ENCODE measurements at places on chromosomes 3 and 15.

- H3K4me3 ChIP-seq: no peak overlapping the region
- H3K36me3 ChIP-seq: no peaks in the 10 kb centered on the region
- no peaks in the 10 kb centered on the region for H3K4me1 ChIP-seq
- H3K27ac ChIP-seq: no peak overlapping the region
- no peak for DNase-seq
- H3K27me3 ChIP-seq: no peaks in the 10 kb centered on the region
Observed at GRCh38 chr3:21894459-21895340, 143.7 kb upstream of the ZNF385D start.

- H3K27ac ChIP-seq: no peak overlapping the region
- H3K36me3 ChIP-seq: no peaks in the 10 kb centered on the region
- no peaks in the 10 kb centered on the region for H3K27me3 ChIP-seq
Observed at GRCh38 chr3:133058243-133058642, 20.1 kb downstream of the TMEM108 start.

DNA sequence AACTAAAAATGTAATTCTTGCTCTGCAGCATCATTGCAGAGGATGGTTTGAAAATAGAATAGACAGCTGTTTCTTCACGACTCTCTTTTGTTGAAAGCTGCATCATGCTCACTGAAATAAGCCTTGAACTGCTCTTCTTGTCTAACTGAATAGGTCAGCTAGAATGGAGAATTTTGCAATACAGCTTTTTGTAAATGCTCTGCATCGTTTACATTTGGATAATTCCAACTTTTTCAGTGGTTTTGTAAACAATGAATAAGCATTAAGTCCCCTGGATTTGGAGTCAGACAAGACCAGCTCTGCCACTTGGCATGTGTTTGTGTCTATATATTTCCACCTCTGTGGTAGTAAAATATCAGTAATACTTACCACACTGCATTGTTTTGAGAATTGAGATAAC lies 95.2 kb downstream of the PLSCR2 start:
- H3K36me3 ChIP-seq: no peaks in the 10 kb centered on the region
- no peaks in the 10 kb centered on the region for H3K4me1 ChIP-seq
- no peaks in the 10 kb centered on the region for H3K27me3 ChIP-seq
- no peak for DNase-seq
- no peak overlapping the region for H3K4me3 ChIP-seq

GRCh38 chr15:41474436-41474835 lies 19.2 kb upstream of the ITPKA start:
- no peak overlapping the region for H3K4me3 ChIP-seq
- H3K4me1 ChIP-seq: no peaks in the 10 kb centered on the region
- no peaks in the 10 kb centered on the region for H3K27me3 ChIP-seq
- H3K27ac ChIP-seq: no peak overlapping the region
- no peak for DNase-seq

GRCh38 chr3:59069838-59070237 lies 20.0 kb upstream of the CFAP20DC start:
- no peak for DNase-seq
- H3K27ac ChIP-seq: no peak overlapping the region
- H3K4me1 ChIP-seq: no peaks in the 10 kb centered on the region

- H3K4me1 ChIP-seq: peaks cover 1% of the 10 kb centered on the region
- H3K27ac ChIP-seq: no peak overlapping the region
- no peaks in the 10 kb centered on the region for H3K27me3 ChIP-seq
- no peak overlapping the region for H3K4me3 ChIP-seq
- DNase-seq: no peak
Observed at GRCh38 chr3:123789760-123790159, 94.4 kb downstream of the MYLK start.

GRCh38 chr3:40718681-40719080 lies 193.9 kb downstream of the ZNF621 start:
- H3K27ac ChIP-seq: no peak overlapping the region
- no peak for DNase-seq
- no peaks in the 10 kb centered on the region for H3K36me3 ChIP-seq
- H3K4me1 ChIP-seq: no peaks in the 10 kb centered on the region

GRCh38 chr15:35173444-35174118 lies 88.5 kb upstream of the NANOGP8 start:
- H3K27me3 ChIP-seq: no peaks in the 10 kb centered on the region
- no peak overlapping the region for H3K27ac ChIP-seq
- no peaks in the 10 kb centered on the region for H3K36me3 ChIP-seq
- DNase-seq: no peak
- no peak overlapping the region for H3K4me3 ChIP-seq

- no peak overlapping the region for H3K4me3 ChIP-seq
- H3K36me3 ChIP-seq: no peaks in the 10 kb centered on the region
- no peaks in the 10 kb centered on the region for H3K27me3 ChIP-seq
- H3K27ac ChIP-seq: no peak overlapping the region
- DNase-seq: peak; percentile 37
- peaks cover 6% of the 10 kb centered on the region for H3K4me1 ChIP-seq
Observed at GRCh38 chr3:127162947-127163645, 29.8 kb upstream of the PRR23E start.

GRCh38 chr3:98644168-98644567 lies 50.8 kb upstream of the CPOX start:
- H3K27me3 ChIP-seq: no peaks in the 10 kb centered on the region
- DNase-seq: no peak

GRCh38 chr15:98722209-98722608 lies 73.9 kb downstream of the IGF1R start:
- no peaks in the 10 kb centered on the region for H3K27me3 ChIP-seq
- H3K36me3 ChIP-seq: 0 out of 2 replicates have a peak, but pooled peaks cover 2% of the 10 kb centered on the region
- peaks cover 21% of the 10 kb centered on the region for H3K4me1 ChIP-seq
- no peak overlapping the region for H3K4me3 ChIP-seq

DNA sequence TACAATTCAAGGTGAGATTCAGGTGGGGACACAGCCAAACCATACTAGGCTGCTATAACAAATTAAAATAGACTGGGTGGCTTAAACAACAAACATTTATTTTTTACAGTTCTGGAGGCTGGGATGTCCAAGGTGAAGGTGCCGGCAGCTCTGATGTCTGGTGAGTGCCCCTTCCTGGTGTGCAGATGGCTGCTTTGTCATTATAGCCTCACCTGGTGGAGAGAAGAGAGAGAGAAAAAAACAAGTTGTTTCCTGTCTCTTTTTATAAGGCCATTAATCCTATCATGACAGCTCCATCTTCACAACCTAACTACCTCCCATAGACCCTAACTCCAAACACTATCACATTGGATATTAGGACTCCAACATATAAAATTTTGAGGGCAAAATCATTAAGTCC lies 279.7 kb downstream of the ZIC1 start:
- no peak overlapping the region for H3K4me3 ChIP-seq
- H3K36me3 ChIP-seq: no peaks in the 10 kb centered on the region
- H3K4me1 ChIP-seq: no peaks in the 10 kb centered on the region

DNA sequence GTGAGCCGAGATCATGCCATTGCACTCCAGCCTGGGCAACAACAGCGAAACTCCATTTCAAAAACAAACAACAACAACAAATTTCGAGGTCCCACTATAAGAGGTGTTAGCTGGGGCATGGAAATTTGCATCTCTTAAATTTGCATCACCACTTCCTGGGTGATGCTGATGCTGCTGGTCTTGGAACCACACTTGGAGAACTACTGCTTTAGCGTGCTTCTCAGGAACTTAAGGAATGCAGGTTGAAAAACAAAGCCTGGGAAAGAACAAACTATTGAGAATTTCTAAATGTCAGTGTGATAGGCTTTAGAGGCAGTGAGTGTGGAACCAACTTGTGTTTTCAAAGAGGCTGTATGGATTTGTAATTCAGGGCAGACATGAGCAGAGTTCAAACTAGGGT lies 858.4 kb upstream of the ARPP21 start:
- H3K4me1 ChIP-seq: no peaks in the 10 kb centered on the region
- no peaks in the 10 kb centered on the region for H3K36me3 ChIP-seq
- no peak overlapping the region for H3K4me3 ChIP-seq
- H3K27ac ChIP-seq: no peak overlapping the region
- no peaks in the 10 kb centered on the region for H3K27me3 ChIP-seq

GRCh38 chr3:28268989-28269388 lies 27.6 kb downstream of the CMC1 start:
- H3K27me3 ChIP-seq: no peaks in the 10 kb centered on the region
- no peak for DNase-seq
- no peaks in the 10 kb centered on the region for H3K36me3 ChIP-seq
- H3K27ac ChIP-seq: no peak overlapping the region
- no peaks in the 10 kb centered on the region for H3K4me1 ChIP-seq

- no peaks in the 10 kb centered on the region for H3K27me3 ChIP-seq
- no peaks in the 10 kb centered on the region for H3K4me1 ChIP-seq
- no peak overlapping the region for H3K27ac ChIP-seq
- H3K4me3 ChIP-seq: no peak overlapping the region
Observed at GRCh38 chr3:140187028-140187427, 252.0 kb downstream of the CLSTN2 start.

- H3K27me3 ChIP-seq: no peaks in the 10 kb centered on the region
- no peak overlapping the region for H3K4me3 ChIP-seq
- H3K36me3 ChIP-seq: no peaks in the 10 kb centered on the region
- H3K27ac ChIP-seq: no peak overlapping the region
- peak; percentile 82 for DNase-seq
Observed at GRCh38 chr3:53375019-53375418, 27.7 kb upstream of the DCP1A start.

DNA sequence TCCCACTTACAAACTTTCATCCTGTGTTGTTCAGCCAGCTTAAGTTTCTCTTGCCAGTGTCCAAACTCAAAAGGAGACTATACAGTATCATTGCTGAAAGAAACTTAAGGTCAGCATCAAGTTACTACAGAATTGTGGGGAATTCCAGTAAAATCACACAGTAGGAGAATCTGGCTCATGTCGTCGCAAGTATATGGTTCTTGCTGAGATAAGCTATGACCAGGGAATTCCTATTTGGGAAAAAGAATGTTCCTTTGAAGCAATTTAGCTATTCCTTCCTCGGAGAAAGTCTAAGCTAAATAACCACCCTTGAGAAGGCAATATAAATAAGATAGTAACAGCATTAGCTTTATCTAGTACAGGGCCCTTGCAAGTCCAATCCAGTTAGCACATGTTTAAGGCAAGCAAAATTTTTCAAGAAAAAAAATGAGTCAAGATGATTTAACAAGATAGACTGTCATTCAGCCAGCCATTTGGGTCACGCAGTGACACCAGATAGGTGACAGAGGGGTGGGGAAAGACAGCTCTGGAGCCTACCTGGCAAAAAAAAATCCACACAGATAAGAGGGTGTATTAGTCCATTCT lies 78.2 kb upstream of the THBS1 start:
- no peak for DNase-seq
- H3K36me3 ChIP-seq: no peaks in the 10 kb centered on the region
- H3K27ac ChIP-seq: no peak overlapping the region
- no peaks in the 10 kb centered on the region for H3K27me3 ChIP-seq

- no peak overlapping the region for H3K27ac ChIP-seq
- no peaks in the 10 kb centered on the region for H3K36me3 ChIP-seq
- H3K4me1 ChIP-seq: no peaks in the 10 kb centered on the region
- DNase-seq: no peak
- H3K27me3 ChIP-seq: no peaks in the 10 kb centered on the region
Observed at GRCh38 chr3:100048248-100048647, 66.1 kb downstream of the FILIP1L start.

GRCh38 chr3:14031271-14031670 lies 93.4 kb downstream of the CHCHD4 start:
- no peaks in the 10 kb centered on the region for H3K27me3 ChIP-seq
- H3K4me1 ChIP-seq: no peaks in the 10 kb centered on the region
- no peak for DNase-seq
- no peak overlapping the region for H3K4me3 ChIP-seq
- H3K27ac ChIP-seq: no peak overlapping the region

GRCh38 chr15:88636654-88637053 lies 2.2 kb upstream of the ISG20 start:
- no peak overlapping the region for H3K27ac ChIP-seq
- DNase-seq: no peak
- H3K36me3 ChIP-seq: peaks cover 4% of the 10 kb centered on the region
- peaks cover 5% of the 10 kb centered on the region for H3K4me1 ChIP-seq
- H3K27me3 ChIP-seq: no peaks in the 10 kb centered on the region

DNA sequence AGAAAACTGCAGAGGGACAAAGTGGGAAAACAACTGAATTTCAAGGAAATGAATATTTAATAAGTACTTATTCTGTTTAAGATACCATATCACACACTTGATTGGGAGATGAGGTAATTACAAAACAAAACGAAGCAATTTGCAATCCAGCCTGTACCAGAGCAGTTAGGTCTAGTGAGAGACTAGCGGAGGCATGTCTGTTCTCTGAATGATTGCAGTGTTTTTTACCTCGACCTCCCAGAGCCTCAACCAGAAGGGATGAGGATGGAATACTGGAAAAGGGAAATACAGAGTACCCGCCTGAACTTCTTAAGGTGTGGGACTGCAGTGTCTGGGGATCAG lies 59.5 kb downstream of the PIK3CB start:
- H3K36me3 ChIP-seq: peaks cover 2% of the 10 kb centered on the region
- no peaks in the 10 kb centered on the region for H3K4me1 ChIP-seq
- H3K27ac ChIP-seq: no peak overlapping the region
- no peak overlapping the region for H3K4me3 ChIP-seq
- H3K27me3 ChIP-seq: no peaks in the 10 kb centered on the region
- no peak for DNase-seq

DNA sequence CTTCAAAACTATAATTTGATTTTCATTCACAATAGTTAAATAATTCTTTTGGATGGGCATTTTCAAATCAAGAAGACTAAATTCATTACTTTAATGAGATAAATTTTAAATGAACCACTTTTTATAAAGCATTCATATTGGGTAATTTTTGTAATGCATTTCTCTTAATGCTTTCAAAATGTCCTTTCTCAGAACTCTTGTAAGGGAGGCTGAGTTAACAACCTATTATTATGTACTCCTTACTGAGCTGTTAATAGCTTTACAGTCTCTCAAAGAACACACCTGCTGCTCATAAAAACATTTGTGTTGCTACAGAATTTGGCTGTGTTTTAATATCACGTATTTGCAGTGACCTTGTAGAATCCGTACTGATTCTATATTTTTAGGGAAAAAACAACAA lies 334.0 kb upstream of the ARL6 start:
- no peak for DNase-seq
- H3K27me3 ChIP-seq: no peaks in the 10 kb centered on the region
- no peaks in the 10 kb centered on the region for H3K36me3 ChIP-seq

DNA sequence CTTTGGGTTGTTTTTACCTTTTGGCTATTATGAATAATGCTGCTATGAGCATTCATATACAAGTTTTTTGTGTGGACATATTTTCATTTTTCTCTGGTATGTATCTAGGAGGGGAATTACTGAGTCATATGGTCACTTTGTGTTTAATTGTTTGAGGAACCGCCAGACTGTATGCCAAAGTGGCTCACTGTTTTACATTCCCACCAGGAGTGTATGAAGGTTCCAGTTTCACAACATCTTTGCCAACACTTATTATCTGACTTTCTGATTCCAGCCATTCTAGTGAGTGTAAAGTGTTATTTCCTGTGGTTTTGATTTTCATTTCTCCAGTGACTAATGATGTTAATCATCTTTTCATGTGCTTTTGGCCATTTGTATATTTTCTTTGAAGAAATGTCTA lies 51.8 kb downstream of the CMTM7 start:
- peaks cover 2% of the 10 kb centered on the region for H3K4me1 ChIP-seq
- no peaks in the 10 kb centered on the region for H3K27me3 ChIP-seq
- no peak for DNase-seq
- H3K27ac ChIP-seq: no peak overlapping the region
- no peaks in the 10 kb centered on the region for H3K36me3 ChIP-seq
